ENCODE measurements at places on chromosomes 11 and 22.

- DNase-seq: no peak
Observed at GRCh38 chr11:111703576-111703975, 62.6 kb downstream of the PPP2R1B start.

- no peak for DNase-seq
Observed at GRCh38 chr22:46858181-46858771, 95.8 kb downstream of the TBC1D22A start.

GRCh38 chr11:120209746-120210625 lies 846 bp upstream of the OAF start:
- DNase-seq: no peak

- DNase-seq: no peak
Observed at GRCh38 chr22:44424359-44424682, 73.7 kb downstream of the RTL6 start.

DNA sequence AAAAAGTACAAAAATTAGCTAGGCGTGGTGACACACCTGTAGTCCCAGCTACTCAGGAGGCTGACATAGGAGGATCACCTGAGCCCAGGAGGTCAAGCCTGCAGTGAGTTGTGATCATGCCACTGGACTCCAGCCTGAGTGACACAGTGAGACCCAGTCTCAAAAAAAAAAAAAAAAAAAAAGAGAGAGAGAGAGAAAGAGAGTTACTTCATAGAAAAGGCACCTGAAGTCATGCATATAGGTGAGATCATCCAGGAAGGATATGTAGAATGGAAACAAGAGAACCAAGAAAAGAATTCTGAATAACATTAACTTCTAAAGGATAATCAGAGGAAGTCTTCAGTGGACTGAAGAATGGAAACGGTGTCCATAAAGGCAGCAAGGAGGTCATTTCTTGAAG lies 106.8 kb downstream of the STK33 start:
- DNase-seq: no peak

- DNase-seq: no peak
Observed at GRCh38 chr11:117300283-117300663, 9.1 kb downstream of the BACE1-AS start.

- DNase-seq: no peak
Observed at GRCh38 chr22:20439928-20440575, 2.4 kb upstream of the SCARF2 start.

GRCh38 chr11:17164361-17165246 lies 43.2 kb downstream of the PIK3C2A start:
- DNase-seq: no peak

GRCh38 chr22:49262167-49262566 lies 565.5 kb downstream of the BRD1 start:
- no peak for DNase-seq

GRCh38 chr11:16881074-16881709 lies 133.0 kb downstream of the PLEKHA7 start:
- DNase-seq: no peak

DNA sequence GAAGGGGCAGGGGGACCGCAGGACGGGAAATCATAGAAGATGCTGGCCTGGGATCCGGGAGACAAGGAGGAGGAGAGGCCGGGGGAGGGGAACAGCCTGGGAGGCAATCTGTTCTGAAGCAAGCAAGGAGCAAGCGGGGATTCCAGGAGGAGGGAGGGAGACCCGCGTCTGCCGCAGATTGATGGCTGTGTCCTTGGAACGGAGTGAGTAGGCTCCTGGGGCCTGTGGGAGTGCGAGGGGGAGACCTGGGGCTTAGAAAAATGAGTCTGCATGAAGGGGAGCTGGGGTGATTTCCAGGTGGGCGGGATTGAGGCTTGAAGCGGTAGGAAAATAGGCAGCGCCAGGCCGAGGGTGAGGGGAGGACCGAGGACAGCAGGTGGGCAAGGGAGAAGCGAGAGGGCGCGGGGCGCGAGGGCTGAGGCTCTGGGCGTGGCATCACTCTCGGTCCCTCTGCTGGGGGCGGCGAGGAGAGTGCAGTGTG lies 1.6 kb upstream of the LRRC55 start:
- DNase-seq: no peak

DNA sequence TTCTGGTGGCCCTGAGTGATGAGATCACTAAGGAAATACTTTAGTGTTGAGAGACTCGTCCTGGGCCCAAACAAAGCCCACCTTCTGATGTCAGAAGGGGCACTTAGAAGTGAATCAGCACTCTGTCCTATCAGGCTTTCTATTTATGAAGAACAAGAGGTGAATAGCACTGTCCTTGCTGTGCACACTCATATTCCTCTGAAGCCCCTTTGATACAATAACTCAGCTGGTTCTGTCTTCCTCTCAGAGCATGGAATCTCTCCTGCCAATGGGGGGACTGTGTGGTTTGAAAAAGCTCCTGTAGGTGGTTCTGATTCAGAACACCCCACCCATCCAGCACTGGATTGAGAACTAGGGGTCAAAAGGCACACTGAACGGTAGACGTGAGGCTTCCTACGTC lies 348.1 kb downstream of the ETS1 start:
- DNase-seq: no peak

- no peak for DNase-seq
Observed at GRCh38 chr22:29145321-29146072, 60.2 kb upstream of the EMID1 start.

GRCh38 chr11:67178421-67178820 lies 59.4 kb downstream of the KDM2A start:
- DNase-seq: no peak

- no peak for DNase-seq
Observed at GRCh38 chr22:24190596-24191208, 9.4 kb downstream of the SUSD2 start.
